ENCODE measurements at places on chromosomes 16 and 17.

DNA sequence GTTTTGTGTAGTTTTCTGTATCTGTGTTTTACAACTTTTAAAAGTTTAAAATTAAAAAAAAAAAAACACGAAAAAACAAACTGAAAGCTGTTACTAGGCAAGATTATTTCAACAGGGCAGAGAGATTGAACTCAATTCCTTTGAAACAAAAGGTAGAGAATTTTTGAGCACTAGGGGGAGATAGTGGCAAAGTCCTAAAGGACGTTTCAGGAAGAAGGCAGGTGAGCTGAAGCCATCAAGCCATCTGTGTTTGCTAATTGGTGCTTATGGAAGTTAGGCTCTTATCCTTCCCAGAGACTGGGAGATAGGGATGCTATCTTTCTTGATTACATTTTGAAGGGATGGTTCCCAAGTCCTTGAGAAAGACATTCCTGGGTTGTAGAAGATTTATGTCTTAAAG lies 70.6 kb upstream of the CLEC3A start:
- DNase-seq = peak; percentile 3

- DNase-seq = no peak
These were observed 52.4 kb upstream of the NLK start for GRCh38 chr17:27990100-27990499.

DNA sequence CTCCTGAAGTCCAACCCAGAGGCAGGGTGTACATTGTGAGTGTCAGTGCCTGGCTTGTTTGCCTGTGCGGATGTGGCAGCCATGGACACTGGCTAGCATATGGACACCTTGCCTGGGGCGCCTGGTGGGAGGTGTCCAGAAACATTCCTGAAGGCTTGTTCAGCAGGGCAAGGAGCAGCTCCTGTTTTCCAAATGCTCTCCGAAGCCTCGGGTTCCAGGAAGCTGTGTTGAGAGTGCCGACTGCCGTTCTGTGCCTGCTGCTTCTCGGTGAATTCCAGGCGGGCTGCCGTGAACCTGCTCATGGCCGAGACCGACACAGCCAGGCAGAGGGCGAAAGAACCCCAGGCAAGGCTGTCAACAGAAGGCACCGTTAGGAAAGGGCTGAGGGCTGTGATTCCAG lies 10.9 kb upstream of the DHRS7C start:
- DNase-seq = no peak

DNA sequence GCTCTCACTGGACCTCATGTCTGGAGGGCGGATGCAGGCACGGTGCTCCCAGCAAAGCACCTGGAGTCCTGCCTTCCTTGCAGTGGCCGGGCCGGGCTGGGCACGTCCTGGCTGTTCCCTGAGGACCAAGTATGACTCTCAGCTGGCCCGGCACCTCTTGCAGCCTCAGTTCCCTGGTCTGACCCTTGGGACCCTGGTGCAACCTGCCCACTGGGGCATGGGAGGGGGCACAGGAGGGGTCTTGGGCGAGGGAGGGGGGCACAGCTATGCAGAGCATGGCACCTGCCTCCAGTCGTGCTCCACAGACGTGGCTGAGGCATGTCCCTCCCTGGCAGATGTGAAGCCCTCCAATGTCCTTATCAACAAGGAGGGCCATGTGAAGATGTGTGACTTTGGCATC lies 19.6 kb downstream of the MAP2K3 start:
- no peak for DNase-seq

DNA sequence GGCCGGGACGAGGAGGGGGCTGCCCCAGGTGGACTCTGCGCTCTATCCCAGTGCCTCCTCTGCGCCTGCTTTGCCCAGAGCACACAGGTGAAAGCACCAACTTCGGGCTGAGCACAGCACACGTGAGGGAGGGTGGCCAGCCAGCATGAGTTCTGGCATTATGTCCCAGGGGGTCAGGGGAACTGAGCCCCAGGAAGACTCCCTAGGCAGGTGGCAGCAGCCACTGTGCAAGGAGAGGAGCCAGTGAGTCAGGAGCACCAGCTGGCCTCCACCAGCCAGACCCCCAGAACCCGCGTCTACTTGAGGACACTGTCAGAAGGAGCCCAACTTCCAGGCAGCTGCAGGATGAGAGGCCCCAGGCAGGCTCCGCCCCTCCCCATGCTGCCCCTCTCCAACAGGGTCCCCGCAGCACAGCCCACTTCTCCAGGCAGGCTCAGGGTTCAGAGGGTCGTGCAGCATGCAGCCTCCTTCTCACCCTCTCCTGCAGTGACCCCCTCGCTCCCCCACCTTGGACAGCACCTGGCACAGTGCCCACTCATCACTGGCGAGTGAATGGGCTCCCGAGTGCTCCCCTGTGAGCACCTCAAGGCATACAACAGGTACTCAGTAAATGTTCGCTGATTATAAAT lies 44.2 kb upstream of the RASD1 start:
- no peak for DNase-seq

GRCh38 chr17:58534901-58535421 lies 20.5 kb upstream of the MTMR4 start:
- no peak for DNase-seq

DNA sequence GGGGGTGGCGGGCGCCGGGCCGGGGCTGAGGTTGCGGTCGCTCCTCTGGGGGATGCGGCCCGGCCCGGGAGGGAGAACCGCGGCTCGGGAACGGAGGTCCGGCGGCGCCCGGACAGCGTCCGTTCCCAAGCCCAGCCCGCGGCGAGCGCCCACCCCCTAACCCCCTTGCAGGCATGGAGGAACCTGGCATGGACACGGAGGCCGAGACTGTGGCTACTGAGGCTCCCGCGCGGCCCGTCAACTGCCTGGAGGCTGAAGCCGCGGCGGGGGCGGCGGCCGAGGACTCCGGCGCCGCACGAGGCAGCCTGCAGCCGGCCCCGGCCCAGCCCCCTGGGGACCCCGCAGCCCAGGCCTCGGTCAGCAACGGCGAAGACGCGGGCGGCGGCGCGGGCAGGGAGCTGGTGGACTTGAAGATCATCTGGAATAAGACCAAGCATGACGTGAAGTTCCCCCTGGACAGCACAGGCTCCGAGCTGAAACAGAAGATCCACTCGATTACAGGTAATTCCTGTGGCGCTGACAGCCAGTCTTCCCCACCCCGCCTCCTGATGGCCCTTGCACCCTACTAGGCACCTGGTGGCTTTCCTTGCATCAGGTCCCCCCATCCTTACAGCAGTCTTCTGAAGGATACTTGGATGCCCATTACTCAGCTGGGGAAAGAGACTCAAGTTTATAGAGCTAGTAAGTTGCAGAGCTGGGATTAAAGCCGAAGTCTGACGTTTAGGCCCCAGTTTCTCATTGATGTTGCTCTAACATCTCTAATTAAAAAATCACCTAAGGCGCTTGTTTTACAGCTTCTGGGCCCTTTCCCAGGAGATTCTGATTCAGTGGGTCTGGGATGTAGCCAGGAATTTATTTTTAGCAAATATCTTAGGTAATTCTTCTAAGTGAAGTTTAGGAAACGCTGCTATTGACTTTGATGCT lies 514 bp downstream of the UBFD1 start:
- no peak for DNase-seq

DNA sequence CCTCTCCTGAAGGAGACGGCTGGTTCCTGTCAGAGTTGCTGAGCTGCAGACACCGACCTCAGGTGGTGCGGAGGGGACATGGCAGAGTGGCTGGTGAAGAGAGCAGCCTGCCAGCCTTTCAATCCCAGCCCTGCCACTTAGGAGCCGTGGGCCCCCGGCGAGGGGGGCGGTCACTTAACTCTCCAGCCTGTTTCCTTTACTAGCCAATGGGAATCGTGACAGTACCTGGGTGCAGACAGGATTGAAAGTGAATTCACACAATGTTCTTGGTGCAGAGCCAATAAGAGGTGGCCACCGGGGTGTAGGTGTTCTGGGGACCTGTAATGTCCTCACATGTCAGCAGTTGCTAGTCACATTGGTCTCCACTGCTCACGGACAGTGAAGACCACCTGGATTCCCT lies 13.5 kb downstream of the ACE start:
- no peak for DNase-seq

- DNase-seq = no peak
These were observed 6.7 kb downstream of the HAGHL start for GRCh38 chr16:733382-734207.

GRCh38 chr17:69729944-69730343 lies 315.4 kb downstream of the MAP2K6 start:
- no peak for DNase-seq

GRCh38 chr17:41580687-41581365 lies 5.9 kb downstream of the KRT14 start:
- DNase-seq = no peak

DNA sequence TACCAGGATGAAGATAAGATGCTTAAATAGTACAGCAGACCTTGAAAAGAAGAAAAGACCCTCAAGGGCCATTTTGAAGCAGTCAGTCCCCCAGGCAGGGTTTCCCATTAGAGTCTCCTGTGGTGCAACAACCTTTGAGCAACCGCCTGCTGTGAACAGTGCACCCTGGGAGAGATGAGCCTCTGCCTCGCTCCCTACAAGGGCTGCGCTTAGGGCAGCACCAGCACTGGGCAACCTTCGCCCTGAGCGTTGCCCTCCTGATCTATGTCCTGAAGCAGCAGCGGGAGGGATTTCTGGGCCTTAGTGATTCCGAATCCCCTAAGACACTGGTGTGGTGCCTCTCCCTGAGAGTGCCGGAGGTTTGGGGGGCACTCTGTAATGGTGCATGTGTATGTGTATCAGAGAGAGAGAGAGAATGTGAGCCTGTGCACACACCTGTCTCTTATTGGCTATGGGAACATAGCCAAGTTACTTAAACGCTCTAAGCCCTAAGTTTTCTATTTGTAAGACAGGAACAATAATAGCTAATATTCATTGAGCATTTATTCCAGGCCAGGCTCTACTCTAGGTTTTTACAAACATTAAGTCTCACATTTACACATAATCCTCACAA lies 25.2 kb upstream of the ABCC12 start:
- DNase-seq = no peak

DNA sequence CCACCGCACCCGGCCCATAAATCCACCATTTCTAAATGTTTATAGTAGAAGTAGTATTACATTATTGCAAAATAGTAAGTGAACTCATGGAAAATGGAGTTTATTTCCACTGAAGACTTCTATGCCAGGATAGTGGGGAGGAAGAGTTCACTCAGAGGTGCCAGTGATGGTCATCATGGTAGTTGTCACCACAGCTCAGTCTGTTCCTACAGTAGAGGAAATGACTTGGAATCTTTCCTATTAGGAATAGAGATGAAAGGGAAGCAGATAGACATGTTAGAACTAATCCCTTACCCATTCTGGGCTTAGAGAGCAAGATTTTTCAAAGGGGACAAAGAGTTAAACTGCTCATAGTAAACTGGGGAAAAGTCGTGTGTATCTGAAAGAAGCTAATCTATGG lies 20.1 kb downstream of the MRPL45 start:
- no peak for DNase-seq

- DNase-seq = no peak
These were observed 6.5 kb upstream of the CCL23 start for GRCh38 chr17:36024106-36024869.

- DNase-seq = no peak
These were observed 58.3 kb upstream of the ZC3H18 start for GRCh38 chr16:88511906-88512305.

DNA sequence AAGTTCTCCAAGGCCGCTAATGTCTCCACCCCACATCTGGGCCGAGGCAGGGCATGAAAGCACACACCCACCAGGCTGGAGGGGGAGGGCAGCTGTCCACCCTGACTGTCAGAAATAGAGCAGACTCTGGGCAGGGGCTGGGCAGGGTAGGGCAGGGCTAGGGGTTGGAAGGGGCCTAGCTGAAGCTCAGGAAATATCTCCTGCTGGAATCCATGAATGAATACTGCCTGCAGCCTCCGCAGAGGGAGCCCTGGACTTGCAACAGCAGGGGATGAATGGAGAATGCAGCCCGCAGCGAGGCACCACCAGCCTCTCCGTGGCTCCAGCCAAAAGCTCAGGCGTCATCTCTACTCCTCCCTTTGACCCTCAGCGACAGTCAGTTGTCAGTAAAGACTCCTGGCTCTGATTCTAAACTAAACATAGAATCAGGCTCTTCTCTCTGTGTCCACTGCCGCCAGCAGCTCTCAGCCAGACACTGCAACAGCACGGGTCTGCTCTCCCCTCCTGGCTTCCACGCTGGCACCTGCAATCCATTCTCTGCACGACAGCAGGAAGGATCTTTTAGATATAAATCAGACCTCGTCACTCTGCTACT lies 23.9 kb upstream of the NGFR start:
- no peak for DNase-seq

GRCh38 chr16:86931410-86931941 lies 353.1 kb downstream of the FOXL1 start:
- no peak for DNase-seq

- no peak for DNase-seq
These were observed 1.1 kb downstream of the METRNL start for GRCh38 chr17:83080579-83080857.

DNA sequence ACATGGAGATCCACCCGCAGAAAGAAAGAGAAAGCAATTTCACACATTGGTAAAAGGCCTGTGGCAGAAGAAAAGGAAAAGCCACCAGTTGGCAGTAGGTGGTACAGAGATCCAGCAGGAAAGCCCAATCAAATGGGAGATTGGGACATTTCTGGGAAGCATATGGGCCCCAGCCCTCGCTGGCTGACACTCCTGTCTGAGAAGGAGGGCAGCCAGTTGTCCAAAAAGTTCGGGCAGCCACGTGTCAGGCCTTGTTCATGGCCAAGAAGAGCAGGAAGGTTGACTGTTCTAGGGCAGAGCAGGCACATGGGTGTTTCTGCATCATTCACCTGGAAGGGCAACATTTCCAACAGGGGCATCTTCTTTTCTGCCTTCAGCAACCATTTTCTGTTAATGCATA lies 45.0 kb upstream of the MMP2 start:
- DNase-seq = no peak

DNA sequence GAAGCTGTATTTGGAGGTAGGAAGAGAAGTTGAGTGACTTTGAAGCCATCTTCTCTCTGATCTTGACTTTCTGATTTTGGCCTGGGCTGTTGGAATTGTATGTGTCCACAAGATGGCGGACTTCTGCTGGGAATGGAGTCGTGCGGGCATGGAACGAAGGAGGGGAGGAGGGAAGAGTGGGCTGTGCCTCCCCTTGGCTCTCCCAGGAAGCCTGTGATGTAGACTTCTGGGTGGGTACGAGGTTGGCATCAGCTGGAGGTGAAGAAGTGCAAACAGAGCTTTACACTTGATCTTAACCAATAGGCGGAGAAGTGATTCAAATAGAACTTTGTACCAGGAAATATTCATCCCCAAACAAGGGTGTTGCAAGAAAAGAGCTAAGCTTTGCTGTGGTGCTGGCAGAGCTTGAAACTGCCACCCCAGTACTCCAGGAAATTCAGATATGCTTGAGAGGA lies 7.4 kb upstream of the TMEM220 start:
- DNase-seq = no peak

DNA sequence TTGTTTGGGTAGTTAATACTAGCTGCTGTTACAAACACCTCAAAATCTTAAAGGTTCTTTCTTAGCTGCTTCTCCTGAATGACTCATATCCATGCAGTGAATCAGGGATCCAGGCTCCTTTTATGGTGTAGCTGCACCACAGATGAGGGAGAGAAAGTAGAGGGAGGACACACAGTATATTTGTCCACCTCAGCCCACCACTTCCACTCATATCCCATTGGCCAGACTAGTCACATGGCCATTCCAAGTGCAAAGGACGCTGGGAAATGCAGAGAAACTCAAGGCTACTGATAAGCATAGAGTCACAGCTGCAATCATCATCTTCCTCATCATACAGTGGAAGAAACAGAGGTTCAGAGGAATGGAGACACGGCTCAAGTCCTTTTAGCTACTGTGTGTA lies 63.8 kb downstream of the GSG1L start:
- DNase-seq = no peak

GRCh38 chr17:30379903-30380381 lies 1.2 kb downstream of the CPD start:
- no peak for DNase-seq
